ENCODE measurements at places on chromosomes 7 and 10. TPM values are rescaled to one million over a fixed set of nuclear protein-coding genes. Genes with fewer than 3 reads are reported as not detected.

Gene FAM25C
- not detected for total RNA-seq

DNA sequence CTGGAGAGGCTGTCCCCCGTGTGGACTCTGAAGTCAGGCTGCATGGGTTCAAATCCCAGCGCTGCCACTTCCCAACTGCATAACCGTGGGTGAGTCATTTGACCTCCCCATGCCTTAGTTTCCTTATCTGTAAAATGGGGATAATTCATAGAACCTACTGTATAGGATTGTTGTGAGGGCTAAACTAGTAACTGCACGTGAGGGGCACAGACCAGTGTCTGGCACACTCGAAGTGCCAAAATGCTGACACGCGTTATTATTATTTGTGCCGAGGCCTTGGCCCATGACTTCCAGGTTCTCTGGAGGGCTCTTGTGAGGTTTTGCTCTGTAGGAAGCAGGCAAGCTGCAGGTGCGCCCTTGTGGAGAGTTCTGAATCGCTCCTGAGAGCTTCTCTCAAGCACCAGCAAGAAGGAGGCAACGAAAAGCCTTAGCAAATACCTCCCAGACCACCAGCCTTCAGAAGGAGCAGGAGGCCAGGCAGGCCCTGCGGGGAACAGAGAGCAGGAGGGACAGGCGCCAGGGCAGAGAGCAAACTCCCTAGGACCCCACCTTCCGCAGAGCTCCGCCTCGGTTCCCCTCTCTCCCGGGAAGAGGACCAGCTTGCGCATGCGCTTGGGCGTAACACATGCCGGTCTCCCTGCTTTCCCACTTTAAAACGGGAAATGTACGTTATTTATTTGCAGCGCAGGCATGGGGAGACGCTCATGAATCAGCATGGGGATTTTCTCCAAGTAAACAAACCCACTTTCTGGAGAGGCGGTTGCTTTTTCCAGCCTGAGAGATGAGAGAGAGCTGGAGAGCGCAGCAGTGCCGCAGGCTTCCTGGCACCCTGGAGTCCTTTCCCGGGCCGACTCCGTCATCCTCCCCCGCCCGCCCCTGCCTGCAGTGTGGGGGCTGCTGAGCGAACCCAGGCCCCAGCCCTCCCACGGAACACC is 39.6 kb downstream of the SORCS3 start:
- no peak for DNase-seq

Gene HOXA3
- total RNA-seq, result 0.98 TPM

DNA sequence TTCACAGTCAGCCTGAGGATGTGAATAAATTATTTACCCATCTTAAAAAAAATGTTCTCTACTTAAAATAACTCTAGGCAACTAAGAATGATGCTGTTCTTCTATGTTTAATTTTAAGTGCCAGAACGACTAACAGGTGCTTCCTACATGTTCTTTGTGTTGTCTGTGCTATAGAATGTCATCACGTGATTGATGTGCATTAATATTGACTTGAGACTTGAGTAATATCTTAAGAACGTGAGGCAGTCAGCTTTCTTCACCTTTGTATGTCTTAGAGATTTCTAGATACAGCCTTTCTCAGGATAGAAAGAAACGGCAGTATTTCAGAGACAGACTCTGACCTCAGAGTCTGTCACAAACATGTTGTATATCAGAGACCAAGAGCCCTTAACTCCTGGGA is 274.6 kb downstream of the KCND2 start:
- no peak for DNase-seq
